ENCODE measurements at places on chromosomes 3 and 15. TPM values are rescaled to one million over a fixed set of nuclear protein-coding genes. Genes with fewer than 3 reads are reported as not detected.

MYNN gene
- 23.4 TPM for total RNA-seq

CMTM8 gene
- total RNA-seq = 17.1 TPM

CADM2 gene
- total RNA-seq = 7.8 TPM

CTXN2 gene
- not detected for total RNA-seq

WWTR1 gene
- total RNA-seq = 55.8 TPM

IGDCC3 gene
- 15.1 TPM for total RNA-seq

CFAP100 gene
- total RNA-seq = not detected

GHSR gene
- total RNA-seq = not detected

SRPRB gene
- 94.4 TPM for total RNA-seq

RFTN1 gene
- 14.9 TPM for total RNA-seq

CPNE4 gene
- 0.37 TPM for total RNA-seq

NCEH1 gene
- 10.4 TPM for total RNA-seq
